ENCODE measurements at places on chromosomes 7 and 10. TPM values are rescaled to one million over a fixed set of nuclear protein-coding genes. Genes with fewer than 3 reads are reported as not detected.

- H3K36me3 ChIP-seq = peaks cover 3% of the 10 kb centered on the region
- DNase-seq = no peak
- H3K27ac ChIP-seq = no peak overlapping the region
- H3K4me3 ChIP-seq = peak overlapping the region; percentile 14
- peaks cover 43% of the 10 kb centered on the region for H3K4me1 ChIP-seq
These were observed 99.0 kb downstream of the UBE2H start for GRCh38 chr7:129853661-129854268.

DNA sequence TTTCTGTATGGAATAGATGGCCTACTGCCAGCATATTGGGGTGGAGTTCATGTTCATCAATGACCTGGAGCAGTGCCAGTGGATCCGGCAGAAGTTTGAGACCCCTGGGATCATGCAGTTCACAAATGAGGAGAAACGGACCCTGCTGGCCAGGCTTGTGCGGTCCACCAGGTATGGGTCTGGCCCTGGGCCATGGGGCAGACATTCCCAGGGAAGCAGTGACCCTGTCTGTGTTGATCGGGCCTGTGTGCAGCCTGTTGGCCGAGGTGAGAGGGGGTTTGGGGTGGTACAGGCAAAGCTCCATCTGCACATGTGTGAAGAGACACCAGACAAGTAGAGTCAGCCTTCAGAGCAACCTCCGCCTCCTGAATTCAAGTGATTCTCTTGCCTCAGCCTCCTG is 67.3 kb downstream of the OGDH start:
- H3K27ac ChIP-seq = no peak overlapping the region
- DNase-seq = no peak
- peaks cover 2% of the 10 kb centered on the region for H3K4me1 ChIP-seq
- peaks cover 2% of the 10 kb centered on the region for H3K27me3 ChIP-seq
- peaks cover 17% of the 10 kb centered on the region for H3K36me3 ChIP-seq

GRCh38 chr10:1115607-1115955 is 59.4 kb downstream of the WDR37 start:
- peaks cover 75% of the 10 kb centered on the region for H3K4me1 ChIP-seq
- H3K27ac ChIP-seq = peak overlapping the region; percentile 3
- no peak for DNase-seq
- H3K4me3 ChIP-seq = no peak overlapping the region
- peaks cover 2% of the 10 kb centered on the region for H3K27me3 ChIP-seq
- H3K36me3 ChIP-seq = peaks cover 56% of the 10 kb centered on the region

- no peak overlapping the region for H3K27ac ChIP-seq
- DNase-seq = no peak
- no peaks in the 10 kb centered on the region for H3K4me1 ChIP-seq
- H3K4me3 ChIP-seq = no peak overlapping the region
- H3K36me3 ChIP-seq = peaks cover 6% of the 10 kb centered on the region
These were observed 126.9 kb upstream of the KLF6 start for GRCh38 chr10:3911713-3912442.

GRCh38 chr7:36047091-36047658 is 105.9 kb upstream of the EEPD1 start:
- no peak overlapping the region for H3K4me3 ChIP-seq
- no peaks in the 10 kb centered on the region for H3K27me3 ChIP-seq
- no peaks in the 10 kb centered on the region for H3K4me1 ChIP-seq
- DNase-seq = no peak
- no peaks in the 10 kb centered on the region for H3K36me3 ChIP-seq
- H3K27ac ChIP-seq = no peak overlapping the region

DNA sequence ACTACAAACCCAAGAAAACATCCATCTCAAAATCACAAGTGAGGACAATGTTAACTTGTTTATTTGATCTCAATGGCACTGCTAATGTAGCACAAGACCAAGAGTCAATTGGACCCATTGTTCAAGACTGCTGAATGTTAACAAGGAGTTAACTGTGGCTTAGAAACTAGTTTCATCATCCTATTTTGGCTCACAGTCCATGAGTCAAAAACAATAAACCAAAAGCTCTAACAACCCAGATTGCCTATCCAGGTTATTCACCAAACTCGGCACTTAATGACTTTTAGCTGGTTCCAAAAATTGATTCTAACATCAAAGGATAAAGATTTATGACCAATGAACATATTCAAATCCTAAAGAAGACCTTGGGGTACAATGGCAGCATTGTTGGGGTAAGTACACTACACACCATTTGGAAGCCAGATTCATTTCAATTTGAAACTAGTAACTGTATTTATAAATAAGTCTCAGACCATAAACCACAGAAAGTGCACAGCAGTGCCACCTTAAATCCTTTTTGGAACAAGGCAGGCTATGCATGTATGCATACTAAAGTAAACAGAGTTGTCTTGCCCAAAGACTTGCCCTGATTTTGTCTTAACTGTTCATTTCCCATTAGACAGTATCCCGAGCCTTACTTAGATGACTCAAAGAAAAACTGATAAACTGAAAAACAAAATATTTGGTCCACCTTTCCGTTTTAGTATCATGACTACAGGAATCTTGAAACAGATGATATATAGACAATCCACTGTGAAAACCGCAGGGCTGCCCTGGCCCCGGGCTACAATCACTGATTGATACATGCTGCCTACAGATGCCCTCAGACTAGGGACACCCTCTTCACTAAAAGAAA is 84.5 kb downstream of the SRPK2 start:
- no peaks in the 10 kb centered on the region for H3K36me3 ChIP-seq
- H3K4me1 ChIP-seq = peaks cover 62% of the 10 kb centered on the region
- H3K27ac ChIP-seq = peak overlapping the region; percentile 62
- H3K27me3 ChIP-seq = peaks cover 3% of the 10 kb centered on the region
- H3K4me3 ChIP-seq = no peak overlapping the region

GRCh38 chr10:78869508-78870454 is 199.0 kb upstream of the ZMIZ1 start:
- no peak overlapping the region for H3K4me3 ChIP-seq
- DNase-seq = no peak
- no peak overlapping the region for H3K27ac ChIP-seq
- H3K27me3 ChIP-seq = peaks cover 6% of the 10 kb centered on the region

DNA sequence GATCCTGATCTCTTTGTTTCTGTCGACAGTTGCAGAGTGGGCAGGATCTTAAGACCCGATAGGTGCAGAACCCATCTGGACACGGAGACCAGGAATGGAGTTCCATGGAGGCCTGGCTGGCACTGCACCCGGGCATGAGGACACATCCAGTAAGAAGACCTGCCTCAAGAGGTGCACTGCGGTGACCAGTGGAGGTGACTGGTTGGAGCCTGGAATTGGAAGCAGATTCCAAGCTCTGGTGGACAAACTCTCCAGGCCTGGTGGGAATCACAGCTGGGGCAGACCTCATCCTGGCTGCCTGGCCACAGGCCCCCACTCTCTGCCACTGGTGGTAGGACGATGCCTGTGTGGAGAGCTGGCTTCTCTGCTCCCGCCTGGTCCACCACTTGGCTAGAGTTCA is 31.0 kb downstream of the ZNF775 start:
- H3K27me3 ChIP-seq = peaks cover 4% of the 10 kb centered on the region
- no peak overlapping the region for H3K27ac ChIP-seq
- H3K4me1 ChIP-seq = peaks cover 22% of the 10 kb centered on the region
- H3K36me3 ChIP-seq = peaks cover 5% of the 10 kb centered on the region

Gene CALCR
- polyA plus RNA-seq = not detected

DNA sequence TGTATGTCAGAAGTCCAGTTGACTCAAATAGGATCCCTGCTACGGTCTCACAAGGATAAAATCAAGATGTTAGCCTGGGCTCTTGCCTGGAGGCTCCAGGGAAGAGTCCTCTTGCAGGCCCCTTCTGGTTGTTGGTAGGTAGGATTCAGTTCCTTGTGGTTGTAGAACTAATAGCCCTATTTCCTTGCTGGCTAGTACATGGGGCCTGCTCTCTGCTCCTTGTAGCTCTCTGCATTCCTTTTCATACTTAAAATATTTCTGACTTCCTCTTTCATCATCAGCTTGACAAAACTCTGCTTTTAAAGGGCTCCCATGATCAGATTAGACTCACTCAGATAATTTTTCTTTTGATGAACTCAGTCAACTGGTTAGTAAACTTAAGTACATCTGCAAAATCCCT is 756.7 kb downstream of the GATA3 start:
- DNase-seq = no peak
- H3K27me3 ChIP-seq = peaks cover 6% of the 10 kb centered on the region
- no peaks in the 10 kb centered on the region for H3K36me3 ChIP-seq
- H3K27ac ChIP-seq = no peak overlapping the region
- no peaks in the 10 kb centered on the region for H3K4me1 ChIP-seq
- H3K4me3 ChIP-seq = no peak overlapping the region
